ENCODE measurements at places on chromosomes 4 and X.

DNA sequence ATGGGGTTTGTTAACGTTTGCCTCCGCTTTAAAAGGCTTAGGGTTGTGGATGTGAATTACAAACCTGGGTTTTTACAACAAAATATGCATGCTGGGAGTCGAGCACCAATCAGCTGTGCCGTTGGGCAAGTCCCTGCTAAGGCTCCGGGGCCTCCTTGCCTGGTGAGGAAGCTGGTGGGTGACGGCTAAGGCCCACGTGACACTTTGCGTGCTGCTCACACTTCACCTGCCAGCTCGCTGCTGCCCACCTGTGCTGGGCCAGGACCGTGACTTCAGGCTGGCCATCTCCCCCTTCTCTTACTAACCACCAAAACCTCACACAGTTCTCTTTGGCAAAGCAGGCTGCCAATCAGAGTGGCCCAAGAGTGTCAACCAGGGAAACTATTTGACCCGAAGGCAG is 178.3 kb downstream of the AFAP1 start:
- no peak for DNase-seq
- no peak overlapping the region for H3K27ac ChIP-seq
- no peaks in the 10 kb centered on the region for H3K27me3 ChIP-seq

- DNase-seq = no peak
- peaks cover 8% of the 10 kb centered on the region for H3K27me3 ChIP-seq
These were observed 335.8 kb upstream of the F9 start for GRCh38 chrX:139194571-139195280.

- H3K27ac ChIP-seq = no peak overlapping the region
- H3K36me3 ChIP-seq = no peaks in the 10 kb centered on the region
- H3K4me3 ChIP-seq = no peak overlapping the region
These were observed 73.1 kb downstream of the GASK1B start for GRCh38 chr4:158099686-158100085.

- peak overlapping the region; percentile 98 for H3K4me3 ChIP-seq
- no peaks in the 10 kb centered on the region for H3K4me1 ChIP-seq
- H3K27me3 ChIP-seq = no peaks in the 10 kb centered on the region
- DNase-seq = no peak
These were observed 890 bp downstream of the DCAF16 start for GRCh38 chr4:17809667-17810066.

DNA sequence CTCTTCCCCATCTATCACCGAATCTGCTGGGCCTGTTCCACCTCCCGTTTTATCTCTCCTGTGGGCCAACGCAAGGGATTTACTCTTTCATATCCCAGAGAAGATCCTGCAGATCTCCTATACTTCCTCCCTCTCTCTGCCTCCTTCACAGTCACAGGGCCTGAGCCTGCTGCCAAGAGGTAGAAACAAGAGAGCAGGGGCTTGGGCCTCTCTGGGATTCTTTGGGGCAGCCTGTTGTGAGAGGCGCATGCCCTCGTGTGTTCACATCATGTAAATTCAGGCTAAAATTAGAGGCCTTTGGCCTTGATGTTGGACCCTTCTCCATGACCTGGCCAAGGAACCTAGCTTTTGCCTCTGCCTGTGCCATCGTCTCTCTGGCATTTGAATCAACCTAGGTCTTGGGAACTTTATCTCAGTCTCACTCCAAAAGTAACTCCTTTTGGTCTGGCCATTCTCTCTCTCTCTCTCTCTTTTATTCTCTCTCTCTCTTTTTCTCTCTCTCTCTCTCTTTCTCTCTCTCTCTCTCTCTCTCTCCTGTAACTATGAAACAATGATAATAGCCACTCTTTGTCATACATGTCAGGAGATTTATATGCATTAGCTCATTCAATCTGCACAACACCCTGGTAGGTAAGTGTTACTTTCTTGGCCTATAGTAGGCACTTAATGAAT is 20.0 kb upstream of the EFNB1 start:
- no peaks in the 10 kb centered on the region for H3K36me3 ChIP-seq
- H3K27me3 ChIP-seq = peaks cover 66% of the 10 kb centered on the region
- peak; percentile 2 for DNase-seq
- no peak overlapping the region for H3K27ac ChIP-seq

DNA sequence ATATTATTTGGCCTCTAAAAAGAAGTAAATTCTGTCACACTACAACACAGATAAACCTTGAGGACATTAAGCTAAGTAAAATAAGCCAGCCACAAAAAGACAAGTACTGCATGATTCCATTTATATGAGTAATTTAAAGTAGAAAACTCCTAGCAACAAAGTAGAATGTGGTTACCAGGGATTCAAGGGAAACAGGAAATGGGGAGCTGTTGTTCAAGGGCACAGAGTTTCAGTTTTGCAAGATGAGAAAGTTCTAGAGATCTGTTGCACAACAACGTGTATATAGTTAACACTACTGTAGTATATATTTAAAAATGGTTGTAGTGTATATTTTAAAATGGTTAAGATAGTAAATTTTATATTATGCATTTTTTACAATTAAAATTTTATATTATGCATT is 25.4 kb downstream of the SEC31A start:
- no peaks in the 10 kb centered on the region for H3K4me1 ChIP-seq
- H3K27ac ChIP-seq = no peak overlapping the region
- H3K36me3 ChIP-seq = peaks cover 92% of the 10 kb centered on the region
- peak; percentile 98 for DNase-seq
- H3K4me3 ChIP-seq = no peak overlapping the region
- H3K27me3 ChIP-seq = no peaks in the 10 kb centered on the region

DNA sequence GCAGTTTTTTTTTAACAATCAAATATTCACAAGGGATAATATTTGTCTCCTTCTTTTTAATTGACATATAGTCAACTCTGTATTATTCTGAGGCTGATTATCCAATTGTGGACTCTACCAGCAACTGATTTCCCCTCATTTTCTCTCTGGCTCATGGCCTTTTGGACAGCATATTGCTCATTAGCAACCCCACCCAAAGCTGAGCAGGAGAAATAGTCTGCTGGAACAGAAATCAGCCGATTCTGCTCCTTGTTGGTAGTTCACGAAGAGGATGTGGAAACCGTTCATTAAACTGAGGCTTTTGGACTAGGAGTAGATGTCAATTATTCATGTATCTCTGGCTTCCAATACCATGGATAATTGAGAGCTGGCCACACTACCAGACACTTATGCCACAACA is 428.4 kb upstream of the INTU start:
- no peaks in the 10 kb centered on the region for H3K27me3 ChIP-seq
- DNase-seq = no peak
- H3K36me3 ChIP-seq = no peaks in the 10 kb centered on the region

DNA sequence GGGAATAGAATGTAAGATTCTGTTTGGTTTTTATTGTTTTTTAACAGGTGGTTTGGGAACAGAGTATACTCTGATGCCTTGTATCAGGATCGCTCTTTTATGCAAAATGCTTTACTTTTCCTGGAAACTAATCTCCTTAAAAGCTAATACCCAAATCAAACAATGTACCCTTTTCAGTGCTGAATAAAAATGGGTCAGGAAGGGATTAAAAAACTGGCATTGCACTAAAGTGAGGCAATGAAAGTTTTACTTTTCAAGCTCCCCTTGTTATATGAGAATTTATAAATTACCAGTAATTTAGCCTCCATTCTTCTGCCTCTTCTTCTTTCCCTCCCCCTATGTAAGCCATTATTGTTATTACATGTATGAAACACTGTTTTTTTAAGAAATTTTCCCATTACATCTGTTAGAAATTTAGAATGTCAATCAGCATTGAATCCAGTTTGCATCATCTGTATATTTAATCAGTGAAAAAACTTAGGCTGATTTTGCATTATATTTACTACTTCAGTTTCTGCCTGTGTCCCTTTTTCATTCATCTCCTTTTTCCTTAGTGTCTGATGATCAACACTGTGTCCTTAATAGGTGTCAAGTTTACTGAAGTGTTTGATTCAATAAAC is 89.7 kb upstream of the NPNT start:
- H3K36me3 ChIP-seq = no peaks in the 10 kb centered on the region
- no peaks in the 10 kb centered on the region for H3K27me3 ChIP-seq
- no peak for DNase-seq
- no peak overlapping the region for H3K27ac ChIP-seq
- no peaks in the 10 kb centered on the region for H3K4me1 ChIP-seq

- peak; percentile 35 for DNase-seq
- H3K4me3 ChIP-seq = peak overlapping the region; percentile 70
- no peak overlapping the region for H3K27ac ChIP-seq
- H3K4me1 ChIP-seq = peaks cover 5% of the 10 kb centered on the region
- H3K36me3 ChIP-seq = no peaks in the 10 kb centered on the region
- H3K27me3 ChIP-seq = peaks cover 51% of the 10 kb centered on the region
These were observed 513 bp downstream of the NHSL2 start for GRCh38 chrX:71910986-71911730.

GRCh38 chr4:7816771-7817170 is 122.9 kb downstream of the AFAP1 start:
- H3K36me3 ChIP-seq = peaks cover 53% of the 10 kb centered on the region
- H3K27ac ChIP-seq = no peak overlapping the region
- H3K27me3 ChIP-seq = no peaks in the 10 kb centered on the region
- DNase-seq = no peak
- H3K4me1 ChIP-seq = peaks cover 12% of the 10 kb centered on the region

DNA sequence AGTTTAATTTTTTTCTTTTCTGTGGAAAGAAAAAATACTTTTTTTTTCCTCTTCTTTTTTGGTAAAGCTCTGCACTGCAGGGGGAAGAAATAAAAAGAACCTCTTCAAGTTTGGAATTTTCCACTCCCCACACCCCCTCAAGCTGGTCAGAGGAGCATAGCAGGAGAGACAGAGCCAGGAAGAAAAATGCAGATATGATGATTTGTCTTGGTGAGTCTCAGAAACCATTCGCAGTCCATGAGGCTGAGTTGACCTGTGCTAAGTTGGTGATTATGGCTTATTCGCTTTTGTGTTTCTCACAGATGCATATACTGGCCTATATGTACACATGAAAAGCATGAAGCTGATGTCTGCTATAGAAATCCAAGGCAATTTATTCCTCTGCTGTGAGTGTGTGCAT is 205.9 kb downstream of the LDB2 start:
- no peaks in the 10 kb centered on the region for H3K4me1 ChIP-seq
- H3K4me3 ChIP-seq = no peak overlapping the region
- H3K27me3 ChIP-seq = no peaks in the 10 kb centered on the region
- no peaks in the 10 kb centered on the region for H3K36me3 ChIP-seq
- DNase-seq = no peak

GRCh38 chrX:7228226-7228625 is 80.3 kb upstream of the PUDP start:
- H3K36me3 ChIP-seq = no peaks in the 10 kb centered on the region
- no peak for DNase-seq
- H3K27me3 ChIP-seq = no peaks in the 10 kb centered on the region
- H3K4me1 ChIP-seq = no peaks in the 10 kb centered on the region

DNA sequence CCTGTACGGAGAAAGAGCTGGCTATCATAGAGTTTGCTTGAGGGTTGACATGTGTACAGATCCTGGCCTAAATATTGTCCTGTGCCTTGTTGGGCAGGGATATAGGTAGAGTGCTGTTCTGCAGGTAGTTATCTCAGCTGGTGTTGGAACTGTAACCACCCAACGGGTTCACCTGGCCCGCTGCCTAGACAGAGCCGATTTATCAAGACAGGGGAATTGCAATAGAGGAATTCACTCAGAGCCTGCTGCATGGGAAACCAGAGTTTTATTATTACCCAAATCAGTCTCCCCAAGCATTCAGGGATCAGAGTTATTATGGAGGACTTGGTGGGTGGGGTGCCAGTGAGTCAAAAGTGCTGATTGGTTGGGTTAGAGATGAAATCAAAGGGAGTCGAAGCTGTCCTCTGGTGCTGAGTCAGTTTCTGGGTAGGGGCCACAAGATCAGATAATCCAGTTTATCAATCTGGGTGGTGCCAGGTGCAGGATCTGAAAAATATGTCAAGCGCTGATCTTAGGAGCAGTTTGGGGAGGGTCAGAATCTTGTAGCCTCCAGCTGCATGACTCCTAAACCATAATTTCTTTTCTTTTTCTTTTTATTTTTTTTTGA is 42.5 kb upstream of the XIAP start:
- peaks cover 2% of the 10 kb centered on the region for H3K4me1 ChIP-seq
- DNase-seq = no peak
- H3K27me3 ChIP-seq = no peaks in the 10 kb centered on the region

GRCh38 chrX:111465669-111466068 is 45.8 kb upstream of the SERTM2 start:
- H3K27me3 ChIP-seq = peaks cover 19% of the 10 kb centered on the region
- DNase-seq = no peak
- H3K27ac ChIP-seq = no peak overlapping the region
- H3K4me3 ChIP-seq = no peak overlapping the region

DNA sequence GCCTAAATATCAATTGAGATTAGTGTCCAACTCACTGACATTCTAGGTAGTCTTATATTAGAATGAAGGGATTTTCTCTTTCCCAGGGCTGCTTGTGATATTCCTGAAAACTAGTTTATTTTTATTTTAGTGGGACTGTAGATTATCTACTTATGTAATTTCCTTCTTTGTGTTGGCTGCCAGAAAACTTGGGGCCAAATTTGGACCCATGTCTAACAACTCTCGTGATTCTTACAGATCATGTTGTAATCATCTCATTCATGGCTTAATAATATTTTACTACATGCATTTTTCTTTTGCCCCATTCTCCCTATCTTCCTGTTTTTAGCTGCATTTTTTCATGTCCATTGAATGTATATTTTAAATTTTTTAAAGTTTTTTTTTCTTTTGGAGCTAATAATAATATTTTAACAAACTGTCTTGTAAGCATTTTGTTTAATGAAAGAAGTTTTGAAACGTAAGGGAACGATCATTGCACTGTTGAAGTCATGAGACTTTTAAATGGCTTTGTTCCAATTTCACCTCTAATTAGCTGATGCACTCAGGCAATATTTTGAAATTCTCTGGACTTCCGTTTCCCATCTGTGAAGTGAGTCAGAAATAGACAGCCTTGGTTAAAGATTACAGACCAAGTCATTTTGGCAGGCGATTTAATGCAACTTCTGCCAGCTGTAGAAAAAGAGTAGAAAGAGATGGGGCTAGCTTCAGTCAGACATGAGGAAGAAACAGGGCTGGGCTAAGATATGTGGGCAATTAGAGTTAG is 14.3 kb upstream of the TDO2 start:
- H3K27ac ChIP-seq = peak overlapping the region; percentile 61
- peak; percentile 94 for DNase-seq
- no peaks in the 10 kb centered on the region for H3K4me1 ChIP-seq
- no peaks in the 10 kb centered on the region for H3K27me3 ChIP-seq
- no peaks in the 10 kb centered on the region for H3K36me3 ChIP-seq
- no peak overlapping the region for H3K4me3 ChIP-seq

DNA sequence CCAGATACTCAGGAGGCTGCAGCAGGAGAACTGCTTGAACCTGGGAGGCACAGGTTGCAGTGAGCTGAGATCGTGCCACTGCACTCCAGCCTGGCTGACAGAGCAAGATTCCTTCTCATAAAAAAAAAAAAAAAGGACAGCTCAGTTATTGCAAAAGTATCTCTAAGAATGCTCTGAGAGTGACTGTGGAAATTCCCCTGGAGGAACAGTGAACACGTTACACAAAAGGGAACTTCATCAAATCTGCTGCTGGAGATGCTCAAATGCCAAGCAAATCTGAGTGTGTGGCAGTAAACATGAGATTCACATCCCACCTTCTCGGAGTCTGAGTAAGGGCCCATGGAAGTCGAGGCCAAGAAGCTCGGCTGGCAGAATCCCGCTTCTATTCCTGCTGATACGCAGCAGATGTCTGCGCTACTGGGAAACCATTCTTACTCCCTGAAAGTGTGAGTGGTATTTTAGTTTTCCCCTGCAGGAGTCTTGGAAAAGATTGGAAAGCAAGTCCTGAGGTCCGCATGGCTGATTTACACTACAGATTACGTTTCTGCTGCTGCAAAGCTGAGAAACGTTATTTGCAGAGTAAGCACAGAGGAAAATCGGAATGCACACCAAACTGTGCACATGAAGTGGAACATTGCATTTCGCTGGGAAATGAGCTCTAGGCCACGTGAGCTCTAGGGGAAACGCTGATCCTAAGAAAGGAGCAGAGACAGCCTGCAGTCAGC is 162.9 kb downstream of the NSUN7 start:
- peak; percentile 60 for DNase-seq
- no peak overlapping the region for H3K27ac ChIP-seq
- H3K4me1 ChIP-seq = peaks cover 25% of the 10 kb centered on the region
- H3K4me3 ChIP-seq = no peak overlapping the region
- H3K36me3 ChIP-seq = peaks cover 11% of the 10 kb centered on the region
